ENCODE measurements at places on chromosomes 16 and 17. TPM values are rescaled to one million over a fixed set of nuclear protein-coding genes. Genes with fewer than 3 reads are reported as not detected.

- H3K27me3 ChIP-seq = peaks cover 23% of the 10 kb centered on the region
- H3K27ac ChIP-seq = no peak overlapping the region
- no peak for DNase-seq
Observed at GRCh38 chr17:43952724-43953666, 745 bp downstream of the PYY start.

TEKT3 gene
- 0.83 TPM for total RNA-seq

DNA sequence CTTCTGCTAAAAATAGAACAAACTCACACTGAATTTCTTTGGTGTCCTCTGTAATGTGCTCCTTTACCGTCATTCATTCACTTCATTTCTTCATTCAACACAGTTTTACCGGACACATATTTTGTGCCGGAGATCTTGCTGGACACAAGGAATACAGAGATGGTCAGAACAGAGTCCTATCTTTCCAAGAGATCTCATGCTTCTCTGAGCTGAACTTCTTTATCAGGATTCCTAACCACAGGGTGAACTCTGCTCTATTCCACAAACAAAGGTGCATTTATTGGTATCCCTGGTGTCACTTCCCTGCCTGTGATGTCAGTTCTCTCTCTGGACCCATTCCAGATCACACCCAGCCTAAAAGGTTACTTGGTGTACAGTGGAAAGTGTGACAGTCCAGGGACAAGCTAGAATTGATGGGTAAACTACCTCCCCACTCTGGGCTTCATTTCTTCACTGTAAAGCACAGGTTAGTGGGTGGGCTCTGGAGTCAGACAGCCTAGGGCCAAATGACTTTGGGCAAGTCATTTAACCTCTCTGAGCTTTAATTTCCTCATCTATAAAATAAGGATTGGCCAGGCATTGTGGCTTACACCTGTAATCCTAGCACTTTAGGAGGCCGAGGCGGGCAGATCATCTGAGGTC, 4.2 kb downstream of the IFI35 start:
- H3K27ac ChIP-seq = no peak overlapping the region
- H3K4me1 ChIP-seq = peaks cover 87% of the 10 kb centered on the region
- H3K27me3 ChIP-seq = no peaks in the 10 kb centered on the region
- no peak overlapping the region for H3K4me3 ChIP-seq

DNA sequence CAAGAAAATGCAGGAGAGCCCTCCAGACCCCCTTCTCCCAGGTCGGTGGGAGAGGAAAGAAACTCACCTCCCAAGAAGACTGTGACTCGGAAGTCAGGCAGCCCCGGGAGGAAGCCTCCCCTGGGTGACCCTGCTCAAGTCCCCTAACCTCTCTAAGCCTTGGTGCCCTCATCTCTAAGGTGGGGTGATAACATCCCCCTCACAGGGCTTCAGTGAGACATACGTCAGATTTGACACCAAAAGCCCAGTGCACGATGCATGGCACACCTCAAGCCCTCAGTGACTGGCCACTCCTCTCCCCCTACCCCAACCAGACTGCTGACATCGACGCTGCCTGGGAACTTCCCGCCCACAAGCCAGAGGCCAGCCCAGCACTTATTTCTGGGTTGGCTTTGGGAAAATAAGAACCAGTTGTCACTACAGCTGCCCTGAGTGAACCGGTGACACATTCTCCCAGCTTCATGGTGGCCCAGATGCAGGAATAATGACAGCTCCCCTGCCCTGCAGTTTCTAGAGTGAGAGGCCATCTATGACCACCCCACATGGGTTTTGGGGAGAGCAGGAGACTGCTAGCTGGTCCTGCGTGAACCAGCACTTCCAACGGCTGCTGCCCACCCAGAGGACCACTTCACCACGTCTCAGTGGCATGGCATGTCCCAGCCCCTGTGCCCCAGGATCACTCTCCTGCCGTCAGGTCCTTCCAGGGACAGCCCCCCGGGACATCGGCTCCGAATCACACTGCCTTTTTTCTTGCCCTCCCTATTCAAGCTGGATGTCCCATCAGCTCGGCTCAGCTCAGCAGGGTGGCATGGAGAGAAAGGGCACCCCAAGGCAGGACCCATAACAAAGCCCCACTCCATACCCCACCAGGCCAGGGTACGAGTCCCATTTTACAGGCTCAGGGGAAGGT, 9.5 kb downstream of the KNOP1 start:
- no peak overlapping the region for H3K4me3 ChIP-seq
- no peaks in the 10 kb centered on the region for H3K27me3 ChIP-seq
- H3K27ac ChIP-seq = no peak overlapping the region
- no peak for DNase-seq
- H3K4me1 ChIP-seq = peaks cover 32% of the 10 kb centered on the region

CACNG3 gene
- not detected for total RNA-seq

GRCh38 chr17:30323895-30324319, 9.9 kb downstream of the TMIGD1 start:
- H3K27me3 ChIP-seq = no peaks in the 10 kb centered on the region
- H3K4me1 ChIP-seq = peaks cover 11% of the 10 kb centered on the region
- DNase-seq = no peak
- H3K36me3 ChIP-seq = no peaks in the 10 kb centered on the region
- H3K4me3 ChIP-seq = no peak overlapping the region

KCNJ18 gene
- total RNA-seq = not detected

MMD gene
- total RNA-seq = 14.7 TPM

- no peak overlapping the region for H3K4me3 ChIP-seq
- DNase-seq = no peak
- H3K27ac ChIP-seq = peak overlapping the region; percentile 90
- H3K36me3 ChIP-seq = peaks cover 10% of the 10 kb centered on the region
- peaks cover 73% of the 10 kb centered on the region for H3K4me1 ChIP-seq
Observed at GRCh38 chr16:1537763-1538289, 4.4 kb downstream of the TMEM204 start.

GRCh38 chr17:73795730-73796129, 151.5 kb upstream of the SDK2 start:
- no peaks in the 10 kb centered on the region for H3K36me3 ChIP-seq
- no peak overlapping the region for H3K27ac ChIP-seq
- H3K4me1 ChIP-seq = no peaks in the 10 kb centered on the region
- H3K27me3 ChIP-seq = no peaks in the 10 kb centered on the region

ZNF768 gene
- 17.3 TPM for total RNA-seq

DNA sequence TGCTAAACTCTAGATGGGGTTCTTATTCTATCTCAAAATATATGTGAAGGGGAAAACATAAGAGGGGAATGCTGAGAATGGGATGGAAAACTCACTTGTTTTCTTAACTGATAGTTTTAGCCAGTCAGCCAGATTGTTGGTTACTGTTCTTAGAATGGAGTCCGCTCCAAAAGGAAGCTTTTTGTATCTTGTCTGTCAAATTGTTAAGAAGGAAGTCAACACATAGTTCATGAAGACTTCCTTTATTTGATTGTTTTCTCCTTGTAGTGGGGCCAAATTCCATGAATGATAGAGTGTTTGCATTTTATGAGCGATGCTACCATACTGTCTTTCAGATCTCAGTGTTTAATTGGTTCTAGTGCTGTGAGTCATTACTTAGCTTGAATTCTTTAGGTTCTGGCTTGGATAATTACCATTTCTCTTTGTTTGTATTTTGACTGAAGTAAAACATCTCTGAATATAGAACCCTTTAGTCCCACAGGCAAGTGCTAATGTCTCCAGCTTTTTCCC, 98.3 kb upstream of the GOT2 start:
- no peaks in the 10 kb centered on the region for H3K4me1 ChIP-seq
- H3K27ac ChIP-seq = no peak overlapping the region
- H3K36me3 ChIP-seq = no peaks in the 10 kb centered on the region
- no peak overlapping the region for H3K4me3 ChIP-seq

GRCh38 chr16:71552698-71553503, 24.0 kb downstream of the TAT start:
- H3K27ac ChIP-seq = no peak overlapping the region
- no peaks in the 10 kb centered on the region for H3K4me1 ChIP-seq
- no peaks in the 10 kb centered on the region for H3K36me3 ChIP-seq

DNA sequence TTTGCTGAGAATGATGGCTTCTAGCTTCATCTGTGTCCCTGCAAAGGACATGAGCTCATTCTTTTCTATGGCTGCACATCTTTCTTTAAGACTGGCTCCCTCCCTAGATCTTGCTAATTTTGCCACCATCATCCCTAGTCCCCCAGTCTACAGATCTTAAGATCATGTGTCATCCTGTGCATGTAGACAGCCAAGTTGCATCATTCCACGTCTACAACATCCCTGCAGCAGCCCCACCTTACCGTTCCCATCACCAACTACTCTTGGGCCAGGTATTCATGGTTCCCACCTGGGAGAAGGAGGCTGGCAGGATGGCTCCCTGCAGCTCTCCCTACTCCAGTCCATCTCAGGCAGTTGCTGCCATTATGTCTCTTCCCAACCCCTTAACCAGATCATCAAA, 12.3 kb downstream of the CPPED1 start:
- H3K4me3 ChIP-seq = no peak overlapping the region
- no peaks in the 10 kb centered on the region for H3K36me3 ChIP-seq
- H3K4me1 ChIP-seq = peaks cover 4% of the 10 kb centered on the region
- DNase-seq = no peak
- no peak overlapping the region for H3K27ac ChIP-seq

- H3K4me1 ChIP-seq = peaks cover 6% of the 10 kb centered on the region
- peak overlapping the region; percentile 63 for H3K27ac ChIP-seq
- H3K4me3 ChIP-seq = no peak overlapping the region
- H3K27me3 ChIP-seq = no peaks in the 10 kb centered on the region
- no peak for DNase-seq
- no peaks in the 10 kb centered on the region for H3K36me3 ChIP-seq
Observed at GRCh38 chr17:2954898-2955445, 108.4 kb downstream of the OR1D5 start.

RPL26 gene
- total RNA-seq = 5,420 TPM

GRCh38 chr17:1951920-1952319, 73.2 kb downstream of the RTN4RL1 start:
- no peaks in the 10 kb centered on the region for H3K27me3 ChIP-seq
- H3K4me3 ChIP-seq = no peak overlapping the region
- no peak overlapping the region for H3K27ac ChIP-seq
- no peaks in the 10 kb centered on the region for H3K36me3 ChIP-seq

TM4SF5 gene
- not detected for total RNA-seq

- no peaks in the 10 kb centered on the region for H3K36me3 ChIP-seq
- no peak for DNase-seq
- no peaks in the 10 kb centered on the region for H3K4me1 ChIP-seq
Observed at GRCh38 chr17:47286198-47286914, 32.7 kb downstream of the ITGB3 start.

DNA sequence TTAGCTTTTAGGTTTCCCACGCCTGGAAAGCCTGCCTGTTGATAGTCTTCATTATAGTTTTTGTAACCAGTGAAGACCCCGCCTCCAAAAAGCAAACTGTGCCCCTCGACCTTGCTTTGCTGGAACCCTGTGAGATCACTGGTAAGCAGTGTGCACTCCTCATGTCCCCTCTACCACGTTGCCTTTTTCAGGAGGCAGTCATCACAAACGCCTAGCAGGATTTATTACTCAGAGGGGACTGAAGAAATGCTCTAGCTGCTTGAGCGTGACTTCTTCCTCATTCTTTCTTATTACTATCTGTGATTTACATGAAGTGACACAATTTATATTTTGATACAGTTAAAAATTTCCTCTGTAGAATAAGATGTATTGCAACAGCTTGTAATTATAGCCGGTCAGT, 6.5 kb upstream of the KRTAP3-1 start:
- H3K27ac ChIP-seq = no peak overlapping the region
- H3K4me3 ChIP-seq = no peak overlapping the region
- no peak for DNase-seq
- peaks cover 21% of the 10 kb centered on the region for H3K27me3 ChIP-seq
- peaks cover 22% of the 10 kb centered on the region for H3K4me1 ChIP-seq

GRCh38 chr17:40828454-40829044, 6.1 kb upstream of the KRT10 start:
- no peak overlapping the region for H3K4me3 ChIP-seq
- peaks cover 3% of the 10 kb centered on the region for H3K36me3 ChIP-seq
- no peaks in the 10 kb centered on the region for H3K27me3 ChIP-seq
- H3K4me1 ChIP-seq = no peaks in the 10 kb centered on the region
- H3K27ac ChIP-seq = no peak overlapping the region

CSH2 gene
- not detected for total RNA-seq

DNA sequence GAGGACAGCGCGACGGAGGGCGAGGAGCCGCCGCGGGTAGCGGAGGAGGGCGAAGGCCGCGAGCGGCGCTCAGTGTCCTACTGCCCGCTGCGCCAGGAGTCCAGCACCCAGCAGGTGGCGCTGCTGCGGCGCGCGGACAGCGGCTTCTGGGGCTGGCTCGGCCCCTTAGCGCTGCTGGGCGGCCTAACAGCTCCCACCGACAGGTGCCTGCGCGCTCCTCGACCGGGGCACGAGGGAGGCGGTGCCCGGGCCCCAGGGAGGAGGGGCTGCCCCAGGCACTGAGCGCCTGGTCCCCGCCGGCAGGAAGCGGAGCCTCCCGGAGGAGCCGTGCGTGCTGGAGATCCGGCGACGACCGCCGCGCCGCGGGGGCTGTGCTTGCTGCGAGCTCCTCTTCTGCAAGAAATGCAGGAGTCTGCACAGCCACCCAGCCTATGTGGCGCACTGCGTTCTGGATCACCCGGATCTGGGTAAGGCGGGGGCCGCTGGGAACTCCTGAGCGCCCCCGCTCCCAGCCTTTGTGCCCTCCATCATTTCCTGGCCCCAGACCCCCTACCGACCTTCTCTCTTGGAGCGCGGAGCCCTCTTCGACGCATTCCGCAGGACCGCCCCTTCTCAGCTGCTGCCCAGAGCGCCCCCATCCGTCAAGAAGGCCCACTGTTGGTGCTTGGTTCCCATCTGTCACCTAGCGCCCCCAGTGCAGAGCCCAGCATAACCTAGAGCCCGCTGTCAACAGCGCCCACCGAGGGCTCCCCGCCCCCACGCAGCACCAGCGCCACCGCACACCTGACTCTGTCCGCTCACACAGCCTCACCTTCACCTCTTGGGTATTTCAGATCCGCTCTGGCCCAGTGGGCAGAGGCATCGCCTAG, 3.7 kb downstream of the C17orf50 start:
- peak overlapping the region; percentile 56 for H3K4me3 ChIP-seq
- H3K36me3 ChIP-seq = no peaks in the 10 kb centered on the region
- peaks cover 14% of the 10 kb centered on the region for H3K4me1 ChIP-seq
- H3K27me3 ChIP-seq = no peaks in the 10 kb centered on the region

GRCh38 chr17:45050481-45051059, 862 bp downstream of the DCAKD start:
- no peaks in the 10 kb centered on the region for H3K36me3 ChIP-seq
- H3K27me3 ChIP-seq = no peaks in the 10 kb centered on the region
- H3K27ac ChIP-seq = peak overlapping the region; percentile 94
- DNase-seq = no peak

PABPN1L gene
- not detected for total RNA-seq

CD300E gene
- total RNA-seq = 0.53 TPM

GRCh38 chr16:31243734-31244670, 15.8 kb upstream of the ITGAM start:
- H3K4me3 ChIP-seq = no peak overlapping the region
- DNase-seq = no peak
- no peaks in the 10 kb centered on the region for H3K27me3 ChIP-seq
- no peaks in the 10 kb centered on the region for H3K36me3 ChIP-seq

IRX6 gene
- total RNA-seq = 0.73 TPM

- no peak overlapping the region for H3K27ac ChIP-seq
- DNase-seq = no peak
- peaks cover 17% of the 10 kb centered on the region for H3K4me1 ChIP-seq
- peaks cover 8% of the 10 kb centered on the region for H3K36me3 ChIP-seq
Observed at GRCh38 chr17:7396147-7396546, 1.8 kb upstream of the PLSCR3 start.

- H3K4me3 ChIP-seq = peak overlapping the region; percentile 48
- H3K36me3 ChIP-seq = no peaks in the 10 kb centered on the region
- H3K27ac ChIP-seq = no peak overlapping the region
- no peak for DNase-seq
Observed at GRCh38 chr17:34579979-34580684, 750 bp downstream of the TMEM132E start.

CARD14 gene
- 19.1 TPM for total RNA-seq

- no peak overlapping the region for H3K27ac ChIP-seq
- no peak overlapping the region for H3K4me3 ChIP-seq
- DNase-seq = no peak
- no peaks in the 10 kb centered on the region for H3K27me3 ChIP-seq
- peaks cover 33% of the 10 kb centered on the region for H3K4me1 ChIP-seq
Observed at GRCh38 chr17:10815319-10815718, 11.4 kb upstream of the TMEM238L start.

SLC35G6 gene
- not detected for total RNA-seq
